MM.1S (cell line): ENCODE measurements at places on chromosomes 2 and 18.

DNA sequence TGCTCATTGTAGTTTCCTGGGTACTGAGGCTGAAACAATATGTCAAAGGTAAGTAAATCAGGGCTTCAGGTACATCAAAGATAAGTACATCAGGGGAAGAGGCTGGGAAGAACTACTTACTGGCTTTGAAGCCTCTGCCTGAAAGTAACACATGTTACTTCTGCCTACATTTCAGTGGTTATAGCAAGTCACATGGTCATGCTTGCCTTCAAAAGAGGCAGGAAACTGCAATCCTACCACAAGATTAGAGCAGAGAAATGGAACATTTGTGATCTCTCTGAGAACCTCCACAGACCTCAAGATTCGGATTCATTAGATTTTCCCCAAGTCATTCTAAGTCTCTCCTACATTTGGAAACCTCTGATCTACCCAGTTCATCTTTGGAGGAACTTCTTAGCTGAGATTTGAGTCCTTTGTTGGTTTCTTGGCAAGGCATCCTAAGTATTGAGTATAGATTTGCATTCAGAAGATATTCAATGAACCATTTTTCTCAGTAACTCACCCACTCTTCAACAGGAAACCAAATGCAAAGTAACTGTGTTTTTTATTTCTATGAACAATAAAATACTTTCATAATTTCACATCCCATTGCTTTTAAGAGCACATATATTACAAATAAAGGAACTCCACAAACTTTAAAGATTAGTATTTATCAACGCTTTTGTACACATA is 48.5 kb upstream of the CCDC195 start:
- DNase-seq: no peak

DNA sequence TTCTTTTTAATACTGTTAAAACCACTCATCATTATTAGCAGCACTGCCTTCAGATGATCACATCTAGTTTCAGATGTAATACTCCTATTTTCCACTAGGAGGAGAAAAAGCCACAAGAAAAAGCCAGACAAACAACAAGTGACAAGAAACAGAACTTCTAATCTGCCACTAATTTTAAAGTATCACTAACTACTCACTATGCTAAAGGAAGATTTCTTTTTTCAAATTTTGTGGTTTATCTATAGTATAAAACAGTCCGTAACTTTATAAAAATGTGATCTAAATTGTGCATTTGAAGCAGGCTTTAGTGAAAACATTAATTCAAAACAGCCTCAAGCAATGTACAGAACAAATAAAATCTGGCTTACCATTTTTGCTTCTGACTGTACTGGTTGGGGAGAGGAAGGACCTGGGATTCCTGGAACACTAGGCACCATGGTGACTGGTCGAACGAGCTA is 56.8 kb downstream of the ATF2 start:
- peak; percentile 62 for DNase-seq

- DNase-seq: no peak
These were observed 178.6 kb downstream of the NEDD4L start for GRCh38 chr18:58222432-58223125.

GRCh38 chr2:197360744-197361156 is 50.2 kb upstream of the ANKRD44 start:
- DNase-seq: no peak

DNA sequence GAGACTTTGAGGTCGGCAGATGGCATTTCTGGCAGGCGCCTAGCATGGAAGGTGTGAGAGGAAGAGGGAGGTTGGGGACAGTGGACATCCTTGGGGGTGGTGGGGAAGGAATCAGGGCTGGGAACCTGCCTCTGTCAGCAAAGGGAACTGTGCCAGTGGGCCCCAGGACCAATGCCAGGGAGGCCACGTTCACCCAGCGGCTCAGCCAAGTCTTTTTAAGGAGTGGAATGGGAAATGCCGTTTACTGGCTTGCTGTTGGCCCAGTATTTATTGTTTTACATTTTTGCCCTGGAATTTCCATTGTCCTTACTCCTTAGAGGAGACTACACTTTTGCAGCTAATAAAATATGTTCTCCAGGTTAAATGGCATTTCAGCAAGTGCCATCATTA is 135.2 kb downstream of the MCFD2 start:
- no peak for DNase-seq

GRCh38 chr2:207483477-207483876 is 46.3 kb upstream of the CREB1 start:
- DNase-seq: no peak

- DNase-seq: no peak
These were observed 496.2 kb upstream of the NRXN1 start for GRCh38 chr2:51528156-51528555.

DNA sequence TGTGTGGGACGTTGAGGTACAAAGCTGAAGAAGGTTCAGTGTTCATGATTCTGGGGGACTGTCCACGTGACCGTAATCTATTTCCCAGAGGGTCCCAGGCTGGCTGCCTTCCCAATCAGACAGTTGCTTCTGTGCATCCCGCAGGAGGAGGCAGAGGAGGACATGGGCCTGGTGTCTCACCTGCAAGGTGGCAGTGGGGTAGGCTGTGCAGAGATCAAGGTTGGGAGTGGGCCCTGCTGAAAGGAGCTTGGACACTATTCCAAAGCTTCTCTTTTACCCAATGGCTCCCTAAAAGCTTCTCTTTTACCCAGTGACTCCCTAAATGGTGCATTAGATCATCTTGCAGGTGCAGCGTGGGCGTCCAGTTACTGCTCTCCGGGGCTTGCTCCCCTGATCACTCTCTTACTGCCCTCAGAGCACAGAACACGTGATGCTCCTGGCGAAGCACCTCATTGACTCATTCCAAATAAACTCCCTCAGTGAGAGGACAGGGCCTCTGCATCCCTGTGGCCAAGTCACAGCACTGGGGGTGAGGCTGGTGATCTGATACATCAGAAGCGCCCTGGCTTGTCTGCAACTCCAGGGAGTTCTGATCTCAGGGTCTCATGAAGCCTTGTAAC is 41.5 kb downstream of the RNF144A start:
- no peak for DNase-seq

GRCh38 chr2:220533485-220533884 is 906.1 kb downstream of the SLC4A3 start:
- DNase-seq: peak; percentile 10

DNA sequence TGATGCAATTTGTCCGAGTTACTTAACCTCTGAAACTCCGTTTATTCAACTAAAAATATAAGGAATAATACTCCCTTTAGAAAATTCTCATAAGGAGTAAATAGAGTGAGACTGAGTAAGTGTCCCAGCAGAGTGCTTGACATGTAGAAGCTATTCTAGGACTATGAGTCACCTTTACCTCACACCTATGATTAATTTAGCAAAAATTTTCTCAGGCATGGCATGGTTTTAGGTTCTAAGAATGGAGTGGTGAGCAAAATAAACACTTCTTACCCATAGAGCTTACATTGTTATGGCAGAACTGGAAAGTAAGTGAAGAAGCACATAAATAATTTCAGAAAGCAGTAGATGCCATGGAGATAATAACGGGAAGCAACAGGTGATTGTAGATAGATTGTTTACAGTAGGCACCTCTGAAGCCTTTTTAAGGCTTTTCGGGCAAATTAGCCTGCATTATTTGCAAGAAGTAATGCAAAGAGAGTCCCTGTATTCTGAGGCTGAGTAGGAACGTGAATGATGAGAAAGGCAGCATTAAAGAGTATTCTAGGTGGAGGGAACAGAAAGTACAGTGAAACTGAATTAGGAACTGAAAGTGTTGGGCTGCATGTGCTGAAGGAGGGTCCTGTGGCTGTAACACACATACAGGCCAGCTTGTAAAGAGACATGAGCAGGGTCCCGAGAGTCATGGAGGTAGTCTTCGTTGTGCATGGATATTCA is 209.2 kb downstream of the ZNF407 start:
- peak; percentile 52 for DNase-seq

- DNase-seq: no peak
These were observed 214.6 kb downstream of the LDLRAD4 start for GRCh38 chr18:13433125-13433524.

DNA sequence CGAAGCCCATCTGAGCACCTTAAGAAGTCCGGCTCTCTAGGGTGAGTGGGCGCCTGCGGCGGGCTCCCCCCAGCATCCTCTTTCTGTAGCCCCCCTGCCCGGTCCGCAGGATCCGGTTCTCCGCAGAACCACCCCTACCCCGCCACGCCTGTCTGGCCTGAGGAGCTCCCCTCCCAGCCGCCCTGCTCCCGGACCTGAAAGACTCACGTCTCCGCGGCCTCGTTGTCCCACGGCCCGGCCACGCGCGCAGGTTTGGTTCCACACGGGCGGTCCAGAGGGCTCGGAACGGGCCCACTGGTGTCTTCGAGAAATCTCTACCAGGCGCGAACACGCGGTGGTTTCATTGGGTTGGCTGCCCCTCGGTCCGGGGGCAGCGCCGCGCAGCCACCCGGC is 237 bp downstream of the SLC39A6 start:
- DNase-seq: no peak

DNA sequence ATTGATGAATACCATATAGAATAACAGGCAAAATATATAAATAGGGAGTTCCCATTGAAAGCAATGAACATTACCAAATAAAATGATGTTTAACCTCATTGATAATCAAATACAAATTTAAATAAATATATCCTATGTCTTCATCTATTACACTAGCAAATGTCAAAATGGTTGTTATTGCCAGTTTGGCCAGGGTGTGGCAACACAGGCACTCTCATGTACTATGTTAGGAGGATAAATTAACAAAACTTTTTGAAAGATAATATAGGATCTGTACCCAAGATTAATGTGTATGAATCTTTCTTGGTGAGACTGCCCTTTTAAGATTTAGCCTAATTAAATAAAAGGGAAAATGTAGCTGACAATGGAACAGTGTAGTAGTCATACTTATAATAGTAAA is 659.3 kb downstream of the ERBB4 start:
- DNase-seq: peak; percentile 39

GRCh38 chr2:203763938-203764664 is 57.7 kb downstream of the CD28 start:
- no peak for DNase-seq
